ENCODE measurements at places on chromosomes 3 and 15.

DNA sequence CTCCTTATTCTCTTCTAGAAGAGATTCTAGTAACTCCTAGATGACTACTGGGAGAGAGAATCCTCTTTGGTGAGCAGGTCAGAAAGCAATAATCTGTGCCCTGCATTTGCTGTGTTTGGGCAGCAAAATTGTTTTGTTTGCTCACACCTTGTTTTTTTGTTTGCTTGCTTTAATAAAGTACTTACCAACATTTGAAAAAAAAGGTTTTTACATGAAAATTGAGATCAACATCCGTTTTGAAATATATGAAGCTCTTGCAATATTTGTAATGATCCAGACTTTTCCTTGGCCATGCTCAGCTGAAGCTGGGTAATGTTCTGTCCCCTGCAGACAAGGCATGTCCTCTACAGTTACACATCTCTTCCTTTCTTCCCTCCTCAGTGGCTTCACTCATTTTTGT is 62.2 kb downstream of the DIPK2A start:
- no peak for DNase-seq

- no peak for DNase-seq
Measured at GRCh38 chr3:73215901-73216300, 154.4 kb downstream of the EBLN2 start.

GRCh38 chr3:160678292-160678842 is 1.4 kb downstream of the ARL14 start:
- no peak for DNase-seq

GRCh38 chr15:87944691-87945090 is 311.8 kb downstream of the NTRK3 start:
- no peak for DNase-seq

DNA sequence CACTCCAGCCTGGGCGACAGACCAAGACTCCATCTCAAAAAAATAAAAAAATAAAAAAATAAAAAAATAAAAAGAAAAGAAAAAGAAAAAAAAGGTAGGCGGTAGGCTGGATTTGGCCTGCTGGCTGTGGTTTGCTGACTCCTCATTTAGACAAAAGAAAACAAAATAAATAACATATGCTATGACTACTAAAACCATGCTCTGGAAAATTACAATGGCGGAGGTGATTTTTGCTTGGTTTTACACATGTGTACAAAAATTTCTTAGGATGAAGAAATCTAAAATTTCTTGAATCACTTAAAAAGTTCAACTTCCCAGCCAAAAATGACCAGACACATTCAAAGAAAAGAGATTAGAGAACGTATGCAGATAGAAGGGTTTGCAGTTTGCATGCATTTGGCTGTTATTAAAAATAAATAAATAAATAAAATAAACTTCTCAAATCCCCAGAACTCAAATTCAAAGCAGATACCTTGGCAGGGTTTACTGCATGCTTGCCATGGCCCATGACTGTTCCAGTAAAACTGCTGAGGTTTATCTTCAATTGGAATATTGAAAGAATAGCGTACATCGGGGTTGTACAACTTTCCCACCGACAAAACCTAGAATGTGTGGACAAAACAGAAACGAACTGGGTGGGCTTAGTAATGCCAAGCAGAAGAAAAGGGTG is 65.9 kb downstream of the ADAMTS9 start:
- DNase-seq = no peak

- DNase-seq = no peak
Measured at GRCh38 chr15:101162701-101163483, 89.0 kb downstream of the CHSY1 start.

DNA sequence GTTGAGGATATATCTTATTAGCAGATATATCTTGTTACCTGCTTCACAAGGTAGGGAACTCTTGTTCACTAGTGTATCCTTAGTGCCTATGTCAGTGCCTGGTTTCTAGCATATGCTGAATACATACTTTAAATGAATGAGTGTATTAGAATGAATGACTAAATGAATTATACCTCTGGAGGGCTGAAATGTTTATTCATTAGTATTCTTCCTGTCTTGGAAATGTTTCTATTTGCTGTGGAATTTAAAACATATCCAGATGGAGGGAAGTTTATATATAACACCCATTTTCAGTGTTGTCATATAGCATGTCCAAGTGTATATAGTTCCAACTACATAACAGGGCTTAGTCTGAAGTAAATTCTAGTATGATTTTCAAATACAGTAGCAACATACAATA is 581.5 kb downstream of the TBL1XR1 start:
- no peak for DNase-seq

Data from activated naive CD4-positive, alpha-beta T cell treated with anti-CD3 and anti-CD28 coated beads, Interleukin-2, amount 50 U/mL, for 72 hours (primary cell).